ENCODE measurements at places on chromosomes 6 and 20. TPM values are rescaled to one million over a fixed set of nuclear protein-coding genes. Genes with fewer than 3 reads are reported as not detected.

The TEAD3 gene
- total RNA-seq: 1.9 TPM

The ZC3H12D gene
- total RNA-seq: 170 TPM

The EPPIN gene
- not detected for total RNA-seq

The DDRGK1 gene
- total RNA-seq: 83.6 TPM

The SNX3 gene
- 58.7 TPM for total RNA-seq

The PPIL6 gene
- total RNA-seq: 0.56 TPM

The OR2J3 gene
- total RNA-seq: not detected

The ACSS1 gene
- 18.2 TPM for total RNA-seq

The PCSK2 gene
- not detected for total RNA-seq

The PRR18 gene
- total RNA-seq: 0.07 TPM

The TMEM170B gene
- 1.6 TPM for total RNA-seq

The NKX2-4 gene
- total RNA-seq: not detected

The IL17A gene
- 2.8 TPM for total RNA-seq

The PDYN gene
- not detected for total RNA-seq

The ANGPT4 gene
- total RNA-seq: not detected
